GM23338 (cell line): ENCODE measurements at places on chromosomes 5 and 9. TPM values are rescaled to one million over a fixed set of nuclear protein-coding genes. Genes with fewer than 3 reads are reported as not detected.

- no peak for DNase-seq
Observed at GRCh38 chr5:56433039-56433617, 200.0 kb upstream of the ANKRD55 start.

- no peak for DNase-seq
Observed at GRCh38 chr5:33166948-33167347, 273.8 kb upstream of the TARS1 start.

The LMX1B gene
- 0.05 and 0.08 TPM in 2 replicates for polyA plus RNA-seq

GRCh38 chr9:5876026-5876425 lies 14.7 kb upstream of the MLANA start:
- no peak for DNase-seq

DNA sequence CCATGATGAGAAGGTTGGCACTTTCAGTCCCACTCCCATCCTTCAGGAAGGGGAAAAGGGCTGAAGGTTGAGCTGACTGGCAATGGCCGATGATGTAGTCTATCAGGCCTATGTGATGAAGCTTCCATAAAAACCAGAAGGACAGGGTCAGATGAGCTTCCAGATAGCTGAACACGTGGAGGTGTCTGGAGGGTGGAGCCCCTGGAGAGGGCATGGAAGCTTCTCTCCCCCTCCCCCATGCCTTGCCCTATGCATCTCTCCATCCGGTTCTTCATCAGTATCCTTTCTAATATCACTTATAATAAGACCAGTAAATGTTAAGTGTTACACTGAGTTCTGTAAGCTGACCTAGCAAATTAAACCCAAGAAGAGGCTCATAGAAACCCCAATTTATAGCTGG lies 32.6 kb upstream of the SMU1 start:
- DNase-seq: no peak
